ENCODE measurements at places on chromosomes 11 and 22. TPM values are rescaled to one million over a fixed set of nuclear protein-coding genes. Genes with fewer than 3 reads are reported as not detected.

Gene FGF3
- not detected for total RNA-seq

DNA sequence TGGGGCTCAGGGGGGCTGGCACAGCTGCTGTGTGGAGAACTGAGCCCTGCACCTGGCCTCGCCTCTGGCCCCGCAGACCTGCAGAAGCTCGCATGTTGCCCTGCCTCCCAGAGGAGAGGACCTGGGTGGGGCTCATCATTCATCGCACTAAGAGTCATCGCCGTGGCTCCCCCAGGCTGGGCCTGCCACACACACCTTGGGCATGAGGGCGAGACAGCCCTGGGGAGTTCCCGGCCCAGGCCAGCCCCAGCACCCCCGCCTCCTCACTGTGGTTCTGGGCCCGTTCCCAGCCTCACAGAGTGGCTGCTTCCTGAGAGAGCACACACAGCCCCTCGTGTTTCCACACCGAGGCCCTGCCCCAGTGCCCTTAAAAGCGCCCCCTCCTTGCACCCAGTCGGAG lies 694.6 kb downstream of the TBC1D22A start:
- no peak for DNase-seq

DNA sequence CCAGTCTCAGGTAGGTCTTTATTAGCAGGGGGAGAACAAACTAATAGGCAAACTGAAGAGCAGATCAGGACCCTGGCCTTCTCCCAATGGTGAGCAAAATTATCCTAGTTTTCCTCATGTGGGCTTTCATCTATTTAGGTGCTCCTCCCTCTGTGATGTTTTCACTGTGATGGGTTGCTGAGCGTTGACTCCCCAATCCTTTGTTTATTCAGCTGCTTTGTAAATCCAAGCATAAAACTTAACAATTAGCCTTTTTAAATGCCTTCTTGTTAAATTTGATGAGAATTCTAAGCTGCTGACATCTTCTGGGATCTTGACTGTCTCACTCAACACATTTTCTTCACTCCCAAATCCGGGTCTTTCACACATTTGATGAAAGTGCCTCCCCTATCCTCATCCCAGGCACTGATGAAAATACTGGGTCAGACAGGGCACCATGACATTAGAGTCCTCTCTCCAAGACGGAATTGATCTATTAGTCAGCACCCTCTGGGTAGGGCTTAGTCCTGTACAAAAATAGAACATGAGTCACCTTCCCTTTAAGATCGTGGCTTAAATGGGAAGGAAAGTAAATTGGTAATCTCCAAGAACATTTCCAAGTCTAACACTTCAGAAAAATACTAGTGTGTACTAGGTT lies 199.3 kb upstream of the ISX start:
- no peak for DNase-seq

DNA sequence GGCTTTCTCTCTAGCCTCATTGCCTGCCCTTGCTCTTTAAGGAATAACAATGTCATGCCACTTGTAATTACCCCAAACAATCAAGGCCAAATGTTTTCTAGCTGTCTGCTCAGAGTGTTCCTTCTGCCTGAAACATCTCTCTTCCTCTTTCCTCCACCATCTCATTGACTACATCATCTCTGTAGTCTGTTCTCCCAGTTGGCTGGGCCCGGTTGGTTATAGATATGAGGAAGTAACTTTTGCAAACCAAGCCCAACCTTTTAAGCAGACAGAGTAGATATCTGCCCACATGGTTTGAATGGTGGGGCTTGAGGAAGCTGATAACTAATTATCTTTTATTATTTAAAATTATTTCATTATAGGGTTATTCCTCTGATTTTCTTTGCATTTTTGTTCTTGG lies 104.5 kb downstream of the NTM start:
- no peak for DNase-seq

DNA sequence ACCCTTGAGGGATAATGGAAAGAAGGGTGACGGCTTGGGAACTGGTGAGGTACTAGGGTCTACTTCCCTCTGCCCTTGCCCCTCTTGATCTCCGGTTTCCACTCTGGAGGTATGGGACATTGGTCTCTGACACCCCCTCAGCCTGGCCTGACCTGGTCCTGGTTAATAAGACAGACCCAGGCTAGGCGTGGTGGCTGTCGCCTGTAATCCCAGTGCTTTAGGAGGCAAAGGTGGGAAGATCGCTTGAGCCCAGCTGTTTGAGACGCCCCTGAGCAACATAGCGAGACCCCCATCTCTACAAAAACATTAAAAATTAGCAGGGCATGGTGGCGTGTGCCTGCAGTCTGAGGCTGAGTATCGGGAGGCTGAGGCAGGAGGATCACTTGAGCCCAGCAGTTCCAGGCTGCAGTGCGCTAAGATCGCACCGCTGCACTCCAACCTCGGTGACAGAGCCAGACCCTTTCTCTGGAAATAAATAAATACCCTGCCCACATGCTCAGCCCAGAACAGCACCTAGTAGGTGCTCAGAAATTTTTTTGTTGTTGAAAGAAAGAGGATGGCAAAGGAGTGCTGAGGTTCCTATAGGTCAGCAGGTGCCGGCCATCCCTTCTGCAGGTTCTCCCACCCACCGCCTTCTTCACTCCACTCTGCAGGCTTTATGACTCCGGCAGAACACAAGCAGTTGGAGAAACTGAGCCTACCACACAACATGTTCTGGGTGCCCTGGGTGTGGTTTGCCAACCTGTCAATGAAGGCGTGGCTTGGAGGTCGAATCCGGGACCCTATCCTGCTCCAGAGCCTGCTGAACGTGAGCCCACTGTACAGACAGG lies 6.3 kb downstream of the BEST1 start:
- no peak for DNase-seq

Gene CCS
- 23.5 TPM for total RNA-seq

DNA sequence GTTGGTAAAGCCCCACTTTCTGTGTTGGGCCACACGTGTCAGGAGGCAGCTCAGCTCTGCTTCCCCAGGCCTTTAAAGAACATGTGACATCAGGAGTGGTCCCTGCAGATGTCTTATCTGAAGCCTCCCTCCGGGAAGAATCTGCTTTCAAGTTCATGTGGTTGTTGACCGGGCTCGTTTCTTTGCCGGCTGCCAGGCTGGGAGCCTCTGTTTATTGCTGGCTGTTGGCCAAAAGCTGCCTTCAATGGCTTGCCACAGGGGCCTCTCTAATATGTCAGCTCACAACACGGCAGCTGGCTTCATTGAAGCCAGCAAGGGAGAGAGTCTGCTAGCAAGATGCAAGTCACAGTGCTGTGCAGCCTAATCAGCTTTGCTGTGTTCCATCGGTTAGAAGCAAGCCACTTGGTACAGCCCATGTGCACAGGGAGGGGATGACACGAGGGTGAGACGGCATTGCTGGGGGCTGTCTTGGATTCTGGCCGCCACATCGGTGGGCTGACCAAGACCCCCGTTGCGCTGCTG lies 14.6 kb downstream of the MRGPRF start:
- DNase-seq: no peak

DNA sequence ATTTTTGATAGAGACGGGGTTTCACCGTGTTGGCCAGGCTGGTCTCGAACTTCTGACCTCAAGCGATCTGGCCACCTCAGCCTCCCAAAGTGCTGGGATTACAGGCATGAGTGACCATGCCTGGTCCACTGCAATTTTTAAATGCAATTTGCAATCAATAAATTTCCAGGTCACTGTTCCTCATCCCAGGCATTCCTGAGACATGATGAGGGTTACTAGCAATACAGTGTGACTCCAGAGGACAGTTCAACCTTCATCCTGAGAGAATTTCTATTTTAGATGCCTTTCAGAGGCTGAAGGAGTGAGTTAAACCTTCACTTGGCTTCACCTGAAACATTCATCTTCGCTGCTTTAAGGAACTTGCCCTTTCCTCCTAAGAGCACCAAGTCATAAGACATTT lies 9.7 kb upstream of the UBASH3B start:
- DNase-seq: no peak

Gene OR4D10
- not detected for total RNA-seq

Gene SPON1
- 5.0 TPM for total RNA-seq

- DNase-seq: no peak
Observed at GRCh38 chr11:95835351-95835750, 45.1 kb downstream of the CEP57 start.

DNA sequence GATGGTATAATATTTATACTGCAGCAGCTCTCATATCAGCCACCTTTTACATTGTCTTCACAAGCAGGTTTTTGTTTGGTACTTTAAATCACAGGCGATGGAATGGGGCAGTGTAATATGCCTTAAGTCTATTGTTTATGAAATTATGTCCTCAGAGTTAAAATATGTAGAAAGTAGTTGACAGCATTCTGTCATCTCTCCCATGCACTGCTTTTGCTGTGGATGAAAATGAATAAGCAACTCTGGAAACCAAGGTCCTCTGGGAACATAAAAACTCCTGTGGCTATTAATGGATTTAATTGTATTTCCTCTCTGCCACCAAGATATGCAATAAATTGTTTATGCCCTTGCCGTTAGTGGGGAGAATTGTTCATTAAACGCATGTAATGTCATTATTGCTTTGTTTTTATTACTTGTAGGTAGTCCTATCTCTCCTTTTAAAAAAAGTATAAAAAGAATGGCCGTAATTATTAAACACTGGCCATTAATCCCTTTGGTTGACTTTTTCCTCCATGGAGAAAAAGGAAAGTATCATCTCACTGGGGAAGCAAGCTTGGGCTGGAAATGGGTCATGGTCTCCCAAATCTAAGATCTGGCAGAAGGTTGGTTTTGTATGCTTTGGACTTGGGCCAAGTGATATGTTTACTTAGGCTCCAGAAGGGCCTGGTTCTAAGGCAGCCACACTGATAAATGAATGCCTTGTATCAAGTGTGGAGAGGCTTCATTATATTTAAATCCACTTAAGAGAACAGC lies 13.1 kb downstream of the PACS1 start:
- no peak for DNase-seq

DNA sequence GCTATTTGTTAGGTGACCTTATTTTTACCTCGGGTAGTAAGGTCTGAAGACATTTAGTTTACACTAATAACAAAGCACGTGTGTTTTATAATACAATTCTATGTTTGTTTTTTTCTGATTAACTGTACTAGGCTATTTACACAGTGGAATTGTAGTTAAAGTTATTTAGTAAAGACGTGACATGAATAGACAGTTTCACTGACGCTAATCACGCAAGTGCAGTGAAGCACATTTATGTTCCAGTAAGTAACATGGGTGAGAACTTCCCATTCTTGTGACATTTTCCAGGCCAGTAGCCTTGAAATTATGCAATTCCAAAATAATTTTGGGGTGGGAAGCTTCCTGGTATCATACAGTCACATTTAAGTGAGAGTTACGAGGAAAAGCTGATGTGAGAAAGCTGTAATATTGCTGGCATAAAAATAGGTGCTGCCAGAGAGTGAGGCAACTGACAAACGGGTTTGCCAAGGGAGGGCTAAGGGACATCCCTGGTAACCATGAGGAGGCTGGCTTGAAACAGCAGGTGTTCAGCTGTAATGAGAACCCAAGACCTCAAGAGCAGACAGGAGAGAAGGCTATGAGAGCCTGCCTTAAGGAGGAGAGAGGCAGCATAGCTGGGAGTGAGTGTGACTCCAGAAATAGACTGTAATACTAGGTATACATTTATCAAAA lies 378.8 kb downstream of the DCDC1 start:
- DNase-seq: no peak

DNA sequence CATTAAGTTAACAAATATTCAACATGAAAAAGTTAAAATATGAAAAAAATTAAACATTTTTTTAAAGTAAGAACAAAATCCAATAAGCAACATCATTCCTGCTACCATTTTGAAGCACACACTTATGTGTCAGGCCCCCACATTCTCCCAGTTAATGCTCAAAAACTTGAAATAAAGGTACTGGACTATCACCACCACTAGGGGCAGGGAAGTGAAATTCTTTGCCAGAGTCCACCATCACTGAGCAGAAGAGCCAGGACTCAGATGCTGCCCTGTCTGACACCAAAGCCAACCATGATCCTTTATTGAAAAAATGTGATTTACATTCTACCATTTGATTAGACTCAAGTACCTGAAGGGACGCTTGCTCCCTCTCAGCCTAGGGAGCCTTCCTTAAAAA lies 39.1 kb downstream of the PITPNB start:
- DNase-seq: no peak

Gene KRTAP5-1
- total RNA-seq: not detected

DNA sequence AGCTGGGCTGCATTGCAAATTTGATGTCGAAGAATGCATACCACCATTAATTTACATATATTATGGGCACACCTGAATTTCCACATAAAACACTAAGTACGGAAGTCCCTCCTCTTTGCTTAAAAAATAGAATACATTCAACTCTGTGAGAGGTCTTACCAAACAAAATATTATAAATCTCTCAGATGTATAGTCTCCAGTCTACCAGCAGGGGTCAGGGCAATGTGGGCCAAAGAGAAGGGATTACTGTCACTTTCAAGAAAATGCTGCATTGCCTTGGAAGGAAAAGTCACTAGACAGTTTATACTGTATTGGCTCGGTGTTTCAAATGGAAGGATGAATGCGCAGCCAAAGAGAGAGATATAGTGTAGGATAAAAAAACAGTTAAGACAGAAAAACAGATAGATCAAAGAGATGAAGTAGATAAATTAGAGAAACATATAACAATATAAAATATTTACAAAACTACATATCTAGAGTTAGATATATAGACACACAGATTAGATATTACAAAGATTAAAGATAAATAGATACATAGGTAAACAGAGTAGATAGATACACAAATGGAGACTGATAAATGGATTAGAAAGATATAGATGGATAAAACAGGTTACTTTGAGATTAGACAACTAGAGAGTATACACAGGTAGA lies 20.9 kb downstream of the SERGEF start:
- DNase-seq: no peak

- no peak for DNase-seq
Observed at GRCh38 chr22:27387561-27387960, 414.0 kb downstream of the MN1 start.

DNA sequence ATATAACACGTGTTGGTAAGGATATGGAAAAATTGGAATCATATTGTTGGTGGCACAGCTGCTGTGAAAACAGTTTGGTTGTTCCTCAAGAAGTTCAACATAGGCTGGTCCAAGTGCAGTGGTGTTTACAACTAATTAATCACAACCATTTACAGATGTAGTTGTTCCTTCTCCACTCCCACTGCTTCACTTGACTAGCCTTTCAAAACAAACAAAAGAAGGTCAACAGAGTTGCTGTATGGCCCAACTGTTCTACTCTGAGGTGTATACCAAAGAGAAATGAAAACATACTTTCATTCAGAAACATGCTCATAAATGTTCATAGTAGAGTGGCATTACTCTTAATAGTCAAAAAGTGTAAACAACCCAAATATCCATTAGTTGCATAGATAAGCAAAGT lies 36.6 kb upstream of the ACAT1 start:
- DNase-seq: no peak

Data from Right ventricle myocardium inferior (tissue), 1 donor.